ENCODE measurements at places on chromosomes 3 and 15.

DNA sequence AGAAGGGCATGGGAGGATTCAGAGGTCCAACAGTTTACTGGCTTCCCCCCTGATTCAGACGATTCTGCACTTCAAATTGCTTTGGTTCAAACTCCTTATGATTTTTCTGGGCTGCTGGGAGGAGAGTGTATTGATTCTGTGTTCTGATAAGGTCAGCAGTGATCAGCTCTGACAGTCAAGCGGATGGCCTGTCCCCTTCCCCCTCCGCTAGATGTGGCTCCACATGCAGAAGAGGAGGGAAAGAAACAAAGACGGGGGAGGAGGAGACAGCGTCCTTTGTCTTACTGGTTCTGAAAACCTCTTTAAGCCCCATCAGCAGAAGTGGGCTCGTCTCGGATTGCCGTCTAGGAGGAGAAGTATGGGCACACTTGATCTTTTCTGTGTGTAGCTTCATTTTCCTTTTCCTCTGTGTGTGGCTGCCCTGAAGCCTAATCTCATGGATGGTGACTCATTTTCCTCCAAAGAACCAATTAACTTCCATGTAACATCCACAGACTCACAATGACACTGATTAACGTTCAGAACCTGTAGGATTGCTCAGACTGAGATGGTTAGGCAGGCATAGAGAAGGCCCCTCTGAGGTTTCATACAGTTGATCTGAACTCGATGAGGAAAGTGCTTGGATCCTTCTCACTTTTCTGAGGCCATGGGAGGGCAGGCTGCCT is 162.4 kb upstream of the PPP2R3A start:
- DNase-seq: no peak

DNA sequence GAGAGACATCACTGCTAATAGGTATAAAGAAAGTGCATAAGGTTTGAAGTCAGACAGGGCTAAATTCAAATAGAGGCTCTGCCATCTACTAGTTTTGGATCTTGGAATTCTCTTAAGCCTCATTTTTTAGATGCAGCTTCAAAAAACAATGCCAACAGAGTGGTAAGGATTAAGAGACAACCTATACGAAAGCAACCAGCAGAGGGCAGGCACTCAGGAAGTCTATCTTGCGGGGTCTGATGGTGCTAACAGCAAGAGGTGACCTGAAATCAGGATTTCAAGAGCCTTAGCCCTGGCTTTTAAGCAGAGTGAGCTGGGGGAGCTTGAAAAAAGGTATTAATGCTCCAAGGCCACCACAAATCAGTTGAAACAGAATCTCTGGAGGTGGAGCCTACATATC is 40.7 kb downstream of the LDHAL6B start:
- no peak for DNase-seq

GRCh38 chr15:63094495-63094931 is 27.1 kb upstream of the LACTB start:
- DNase-seq: no peak

DNA sequence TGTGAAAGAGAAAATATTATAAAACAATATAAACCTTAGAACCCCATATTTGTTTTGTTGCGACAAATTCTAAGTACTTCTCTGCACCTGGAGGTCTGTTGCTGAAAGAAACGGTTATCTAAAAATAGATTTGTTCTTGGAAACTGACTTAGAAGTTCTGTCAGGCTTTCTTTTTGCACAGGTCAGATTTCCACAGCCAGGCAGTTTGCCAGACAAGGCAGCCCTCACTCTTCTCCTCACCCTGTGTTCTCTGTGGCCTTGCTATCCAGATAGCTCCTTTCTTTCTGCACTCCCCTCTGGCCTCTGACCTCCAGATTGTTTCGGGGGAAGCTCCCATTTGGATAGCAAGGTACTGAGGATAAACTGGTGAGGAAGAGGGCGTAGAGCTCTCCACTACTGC is 413.3 kb upstream of the ONECUT1 start:
- DNase-seq: no peak

GRCh38 chr15:33068511-33068990 is 126.0 kb downstream of the FMN1 start:
- no peak for DNase-seq

- DNase-seq: no peak
These were observed 179.3 kb upstream of the UBE3A start for GRCh38 chr15:25618161-25618560.

DNA sequence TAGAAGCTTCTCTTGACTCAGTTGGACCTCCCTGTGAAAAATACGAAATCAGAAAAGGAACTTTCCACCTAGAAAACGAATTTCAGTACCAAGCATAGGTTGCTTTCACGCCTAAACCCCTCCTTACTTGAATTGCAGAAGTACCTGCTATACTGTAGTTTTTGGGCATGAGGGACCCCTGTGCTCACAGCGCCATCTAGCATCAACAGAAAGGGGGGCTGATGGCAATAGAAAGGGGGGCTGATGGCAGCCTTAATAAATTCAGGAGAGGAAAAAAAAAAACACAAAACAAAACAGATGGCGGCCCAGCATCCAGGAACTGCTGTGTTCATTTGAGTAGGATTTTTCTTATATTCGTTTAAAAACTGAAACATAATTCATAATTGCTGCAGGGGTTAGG is 96.7 kb downstream of the NPAP1 start:
- DNase-seq: no peak

- no peak for DNase-seq
These were observed 1.4 kb downstream of the MORF4L1 start for GRCh38 chr15:78873793-78874765.

GRCh38 chr3:47652142-47652541 is 73.5 kb upstream of the CSPG5 start:
- DNase-seq: no peak

DNA sequence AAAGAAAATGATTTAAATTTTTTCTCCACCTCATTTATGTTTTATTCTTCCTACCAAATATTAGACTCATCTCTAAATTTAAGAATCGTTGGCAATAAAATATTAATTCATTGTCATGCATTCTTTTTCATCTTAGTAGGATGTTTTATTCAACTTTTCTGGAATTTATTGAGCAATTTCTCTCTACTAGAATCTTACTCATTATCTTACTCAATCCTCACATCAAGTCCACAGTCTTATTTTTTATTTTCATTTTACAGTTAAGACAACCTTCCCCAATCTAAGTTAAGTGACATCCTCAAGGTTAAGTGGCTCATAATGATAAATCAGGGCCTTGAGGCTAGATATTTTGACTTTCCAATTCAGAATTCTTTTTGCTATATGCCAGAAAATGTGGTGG is 15.9 kb upstream of the ALDH1A2 start:
- no peak for DNase-seq

DNA sequence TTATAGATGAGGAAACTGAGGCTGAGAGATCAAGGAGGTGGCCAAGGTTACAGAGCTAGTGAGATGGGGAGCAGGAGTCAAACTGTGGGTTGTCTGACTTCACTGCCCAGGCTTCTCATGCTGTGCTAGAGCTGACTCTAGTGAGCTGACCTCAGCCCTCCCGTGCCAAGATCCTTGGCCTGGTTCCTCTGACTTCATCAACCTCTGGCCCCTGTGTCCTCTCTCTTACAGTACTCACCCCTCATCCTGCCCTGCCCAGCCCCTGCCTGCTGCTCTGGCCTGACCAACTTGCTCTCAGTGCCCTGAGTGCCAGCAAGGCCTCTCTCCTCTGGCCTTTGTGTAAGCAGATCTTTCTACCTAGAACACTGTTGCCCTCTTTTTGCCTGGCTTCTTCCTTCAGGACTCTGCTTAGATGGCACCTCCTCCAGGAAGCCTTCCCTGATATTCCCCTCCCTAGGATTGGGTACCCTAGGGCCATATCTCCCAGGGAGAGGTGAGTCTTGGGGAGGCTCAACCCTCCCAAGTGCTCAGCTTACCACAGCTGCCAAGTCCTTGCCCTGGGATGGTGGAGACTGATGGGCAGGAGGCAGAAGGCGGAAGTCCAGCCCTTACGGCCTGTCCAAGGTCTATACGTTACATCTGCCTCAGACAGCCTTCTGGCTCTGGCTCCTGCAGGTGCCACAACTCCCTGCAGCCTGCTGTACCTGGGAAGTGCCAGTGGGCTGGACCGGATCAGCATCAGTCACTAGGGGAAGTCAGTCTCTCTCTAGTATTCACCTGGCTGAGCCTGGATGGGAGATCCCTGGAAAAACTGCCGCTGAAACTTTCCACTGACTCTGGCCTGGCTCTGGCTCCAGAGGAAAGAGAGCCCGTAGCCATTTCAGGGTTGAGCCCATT is 36.3 kb upstream of the FAM107A start:
- no peak for DNase-seq

GRCh38 chr3:169914321-169914720 is 2.9 kb downstream of the SAMD7 start:
- no peak for DNase-seq

- DNase-seq: no peak
These were observed 50.3 kb downstream of the SHQ1 start for GRCh38 chr3:72797773-72798543.

All from GOT3 (cell line).